HuH-7 (cell line): ENCODE measurements at places on chromosomes 7 and 10.

GRCh38 chr10:97570789-97571471 lies 1.6 kb upstream of the ANKRD2 start:
- no peak for DNase-seq

GRCh38 chr10:1524540-1524939 lies 212.8 kb downstream of the ADARB2 start:
- DNase-seq, result no peak

DNA sequence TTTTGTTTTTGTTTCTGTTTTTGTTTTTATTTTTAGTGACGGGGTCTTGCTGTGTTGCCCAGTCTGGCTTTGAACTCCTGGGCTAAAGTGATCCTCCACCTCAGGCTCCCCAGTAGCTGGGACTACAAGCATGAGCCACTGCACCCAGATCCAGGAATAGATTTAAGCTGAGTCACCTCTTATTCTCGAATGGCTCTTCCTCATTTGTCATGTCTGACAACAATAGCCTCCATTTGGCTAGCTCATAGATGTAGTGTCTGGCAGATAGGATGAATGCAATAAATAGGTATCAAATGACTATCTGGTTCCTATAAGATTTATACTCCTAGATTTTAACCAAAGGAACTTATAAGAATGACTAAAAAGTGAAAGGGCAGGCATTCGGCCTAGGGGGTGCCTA lies 172.9 kb downstream of the TMEM26 start:
- no peak for DNase-seq

DNA sequence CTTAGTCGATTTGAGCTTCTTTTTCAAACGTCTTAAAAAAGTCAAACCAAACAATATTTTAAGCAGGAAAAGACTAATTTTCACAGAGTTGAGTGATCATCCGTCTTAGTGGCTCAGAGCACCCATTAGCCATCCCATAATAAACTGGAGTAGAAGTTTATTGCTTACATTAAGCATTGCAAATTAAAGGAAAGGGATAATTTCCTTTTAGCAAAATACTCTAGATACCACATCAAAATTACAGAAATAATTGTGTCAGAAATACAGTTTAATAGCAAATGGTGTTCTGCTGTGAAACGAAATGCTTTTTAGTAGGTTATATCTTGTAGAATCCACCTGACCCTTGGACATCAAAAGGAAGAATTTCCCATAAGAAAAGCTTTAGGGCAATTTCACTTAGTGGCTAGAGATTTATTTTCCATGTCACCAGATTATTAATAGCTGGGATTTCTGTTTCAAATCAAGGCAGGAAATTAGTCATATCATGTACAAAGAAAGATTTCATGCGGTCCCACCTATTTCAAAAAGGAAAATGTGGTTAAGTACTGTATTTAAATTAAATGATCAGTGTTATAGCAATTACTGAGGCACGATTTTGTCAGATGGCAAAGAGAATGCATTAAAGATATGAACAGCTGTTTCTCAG lies 96.2 kb downstream of the NPTX2 start:
- no peak for DNase-seq
